ENCODE measurements at places on chromosomes 7 and 10.

DNA sequence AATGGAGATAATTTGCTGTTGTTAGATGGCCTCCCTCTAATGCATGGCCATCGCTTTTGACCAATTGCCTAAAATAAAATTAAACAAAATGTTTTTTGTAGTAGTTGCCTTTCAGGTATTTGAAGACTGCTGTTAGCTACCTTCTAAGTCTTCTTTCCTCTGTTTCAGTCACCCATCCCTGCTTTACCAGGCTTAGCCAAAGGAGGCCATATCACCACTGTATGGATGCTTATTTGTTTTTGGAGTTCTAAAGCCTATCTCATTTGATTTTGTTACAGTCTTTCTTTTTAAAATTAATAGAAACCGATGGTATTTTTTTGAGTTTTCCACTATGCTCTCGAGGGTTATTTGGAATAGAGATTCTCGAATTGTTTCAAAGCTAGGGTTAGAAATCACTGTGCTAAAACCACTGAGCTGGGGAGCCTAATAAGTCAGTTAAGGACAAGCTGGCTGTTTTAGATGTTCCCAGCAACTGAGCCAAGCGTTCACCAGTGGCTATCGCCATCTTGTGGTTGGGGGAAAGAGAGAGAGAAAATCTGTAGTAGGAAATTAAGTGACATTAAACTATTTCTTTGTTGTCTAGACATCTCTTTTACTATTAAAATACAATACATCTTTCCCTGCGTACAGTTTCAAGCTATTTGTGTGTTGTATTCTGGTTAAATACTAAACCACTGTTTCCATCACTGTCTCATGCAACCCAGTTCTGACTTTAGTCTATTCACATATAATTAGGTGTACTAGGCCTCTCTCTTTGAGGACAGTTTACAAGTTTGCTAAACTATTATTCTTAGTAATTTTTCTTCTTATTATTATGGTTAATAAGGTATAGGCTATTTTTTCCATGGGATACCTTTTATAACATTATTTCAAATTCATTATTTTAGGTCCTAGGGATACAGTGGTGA lies 52.2 kb downstream of the GPR158 start:
- DNase-seq, result no peak

GRCh38 chr10:127424594-127425264 lies 124.4 kb upstream of the NPS start:
- no peak for DNase-seq

DNA sequence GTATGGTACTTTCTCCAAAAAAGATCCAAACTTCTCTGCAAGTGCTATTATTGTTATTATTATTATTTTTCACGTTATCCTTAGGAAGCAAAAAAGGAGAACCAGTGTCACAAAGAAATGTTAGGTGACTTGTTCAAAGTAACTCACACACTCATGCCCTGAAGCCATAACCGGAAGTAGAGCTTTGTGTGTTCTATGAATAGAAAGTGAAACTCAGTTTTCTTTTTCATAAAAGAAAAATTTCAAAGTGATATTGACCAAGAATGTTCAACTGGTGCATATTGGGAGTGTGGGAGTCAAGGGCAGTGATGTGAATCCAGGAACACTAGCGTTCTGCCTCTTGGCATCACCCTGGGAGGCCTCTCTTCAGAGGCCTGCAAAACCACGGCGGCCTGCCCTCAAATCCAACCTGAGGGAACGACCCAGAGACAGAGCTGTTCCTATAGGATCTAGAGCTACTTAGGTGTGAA lies 106.1 kb downstream of the PRKCQ start:
- DNase-seq, result no peak

DNA sequence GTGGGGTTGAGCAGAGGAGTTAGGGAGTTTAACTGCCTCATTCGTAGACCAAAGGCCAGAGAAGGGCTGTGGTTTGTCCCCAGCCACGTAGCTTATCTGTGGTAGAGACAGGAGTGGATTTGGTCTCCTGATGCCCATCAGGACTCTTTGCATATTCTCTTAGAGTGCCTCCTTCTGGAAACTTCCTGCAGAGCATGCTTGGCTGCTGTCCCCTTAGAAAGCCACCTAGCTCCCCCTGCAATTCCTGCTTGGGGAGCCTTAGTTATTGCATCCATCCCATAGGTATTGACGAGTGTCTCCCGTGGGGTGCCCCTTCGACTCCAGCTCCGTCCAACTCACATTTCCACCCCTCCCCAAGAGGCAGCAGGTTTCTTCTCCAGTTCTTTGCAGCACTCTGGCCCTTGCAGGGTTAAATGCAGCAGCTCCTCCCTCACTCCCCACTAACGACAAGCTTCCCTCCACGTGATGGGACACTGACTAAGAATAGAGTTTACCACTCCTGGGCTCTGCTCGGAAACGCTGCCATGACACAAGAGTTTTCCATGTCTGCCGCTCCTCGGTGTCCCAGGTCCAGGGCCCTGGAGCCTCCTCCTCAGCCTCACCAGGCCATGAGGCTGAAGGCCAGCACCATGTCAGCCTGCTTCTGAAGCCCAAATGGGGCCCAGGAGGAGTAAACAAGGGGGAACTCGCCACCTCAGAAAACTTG lies 147.8 kb upstream of the UNC5B start:
- no peak for DNase-seq
